GOT3 (cell line): ENCODE measurements at places on chromosomes 7 and 10.

GRCh38 chr7:139886206-139886605 lies 57.1 kb downstream of the TBXAS1 start:
- no peak for DNase-seq

- no peak for DNase-seq
Observed at GRCh38 chr7:6266699-6267098, 5.7 kb downstream of the CYTH3 start.

DNA sequence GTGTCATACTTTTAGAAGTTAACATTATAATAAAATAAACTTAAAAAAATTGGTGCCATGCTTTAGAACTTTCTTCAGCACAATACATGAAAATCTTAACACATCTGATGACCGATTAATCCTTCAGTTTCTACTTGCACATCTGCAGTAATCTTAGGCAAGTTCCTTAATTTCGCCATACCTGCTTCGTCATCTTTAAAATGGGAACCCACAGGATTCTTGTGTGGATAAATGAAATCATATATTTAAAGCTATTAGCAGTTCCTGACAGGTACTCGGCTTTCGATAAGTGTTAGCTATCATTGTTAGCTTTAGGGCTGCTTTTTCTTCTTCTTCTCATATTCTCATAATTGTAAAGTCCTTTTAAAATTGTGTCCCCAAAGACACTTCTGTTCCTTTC lies 907 bp upstream of the VPS50 start:
- no peak for DNase-seq

GRCh38 chr10:131738396-131738735 lies 162.4 kb upstream of the PPP2R2D start:
- no peak for DNase-seq

DNA sequence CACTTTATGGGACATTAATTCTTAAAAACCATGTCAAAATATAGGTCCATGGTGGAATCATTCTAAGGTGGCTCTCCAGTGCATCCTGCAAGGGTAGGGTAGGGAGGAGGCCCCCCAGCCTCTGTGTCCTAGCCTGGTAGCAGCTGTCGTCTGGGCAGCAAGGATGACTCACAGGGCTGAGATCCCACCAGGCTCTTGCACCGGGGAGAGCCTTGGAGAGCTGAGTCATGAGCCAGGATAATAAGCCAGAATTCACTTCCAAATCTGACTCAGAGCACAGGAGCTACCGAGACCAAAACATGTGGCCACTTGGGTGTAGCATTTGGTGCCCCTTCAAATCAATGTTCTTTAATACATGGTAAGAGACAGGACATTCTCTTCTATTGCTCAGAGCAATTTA lies 298.5 kb downstream of the NEBL start:
- no peak for DNase-seq

DNA sequence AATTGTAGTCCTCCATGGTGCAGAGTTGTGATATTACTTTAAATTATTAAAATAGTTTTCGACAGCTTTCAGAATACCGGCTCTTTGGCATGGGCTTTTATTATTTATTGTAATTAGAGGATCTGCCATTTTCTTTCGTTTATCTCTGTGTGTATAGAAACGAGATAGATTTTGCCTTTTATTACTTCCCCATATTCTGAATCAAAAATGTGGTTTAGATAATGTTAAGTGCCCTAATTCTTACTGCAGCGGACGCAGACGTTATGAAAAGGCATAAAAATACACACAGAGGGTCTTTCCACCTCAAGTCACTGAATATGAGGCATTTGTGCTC lies 1.9 kb upstream of the ARID5B start:
- no peak for DNase-seq

DNA sequence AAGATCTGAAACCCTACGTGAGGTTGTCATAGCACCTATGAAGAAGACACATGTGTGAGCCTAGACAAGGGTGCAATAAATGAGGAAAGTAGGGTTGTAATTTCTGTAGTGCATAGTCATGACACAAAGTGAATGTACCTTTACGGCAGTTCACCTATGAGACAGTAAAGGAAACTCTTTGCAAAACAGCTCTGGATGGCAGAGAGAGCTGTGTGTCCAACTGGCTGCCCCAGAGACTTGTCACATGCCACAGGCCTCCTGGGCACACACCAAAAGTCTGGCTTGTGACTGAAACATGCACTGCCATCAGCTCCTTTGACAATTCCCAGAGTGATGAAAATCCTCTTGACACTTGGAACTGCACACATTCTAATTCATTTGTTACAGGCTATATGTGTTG lies 90.7 kb upstream of the NAMPT start:
- no peak for DNase-seq

- DNase-seq = no peak
Observed at GRCh38 chr7:93203496-93203895, 22.8 kb downstream of the HEPACAM2 start.

DNA sequence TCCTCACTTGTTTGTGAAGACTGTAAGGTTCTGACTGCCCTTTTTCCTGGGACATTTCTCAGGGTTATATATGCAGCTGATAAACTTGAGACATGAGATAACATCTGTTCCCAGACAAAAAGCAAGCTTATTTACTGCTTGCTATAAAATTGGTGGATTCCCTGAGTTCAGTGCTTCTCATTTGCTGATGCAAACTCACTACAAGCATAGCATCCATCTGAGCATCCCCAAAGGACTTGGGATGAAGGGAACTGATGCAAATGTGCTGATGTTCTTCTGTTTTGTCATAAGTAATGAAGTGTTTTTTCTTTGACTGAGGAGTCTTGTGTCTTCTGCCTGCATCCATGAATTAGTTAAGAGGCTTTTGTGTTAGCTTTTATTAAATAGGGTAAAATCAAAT lies 183.2 kb downstream of the ADK start:
- no peak for DNase-seq

- DNase-seq = no peak
Observed at GRCh38 chr7:128777156-128778123, 1.8 kb upstream of the OPN1SW start.

GRCh38 chr10:111698711-111699110 lies 484.9 kb downstream of the GPAM start:
- no peak for DNase-seq

DNA sequence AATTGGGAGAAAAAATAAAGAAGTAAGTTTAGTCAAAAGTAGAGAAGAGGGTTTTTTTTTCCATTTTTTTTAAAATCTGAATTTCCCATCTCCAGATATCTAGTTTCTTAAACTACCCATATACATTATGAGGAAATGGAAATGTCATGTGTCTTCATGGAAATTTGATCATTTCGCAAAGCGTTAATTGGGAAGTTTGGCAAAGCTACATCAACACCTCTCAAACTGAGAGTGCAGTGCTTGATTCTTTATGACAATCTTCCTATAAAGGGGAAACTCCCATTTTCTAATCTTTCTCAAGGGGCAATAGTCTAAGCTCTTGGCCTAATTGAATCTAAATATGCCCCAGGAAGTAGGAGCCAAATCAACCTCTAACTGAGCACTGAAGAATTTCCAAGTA lies 110.4 kb upstream of the INHBA start:
- DNase-seq = no peak

GRCh38 chr7:151764056-151764920 lies 112.6 kb downstream of the PRKAG2 start:
- DNase-seq = no peak

DNA sequence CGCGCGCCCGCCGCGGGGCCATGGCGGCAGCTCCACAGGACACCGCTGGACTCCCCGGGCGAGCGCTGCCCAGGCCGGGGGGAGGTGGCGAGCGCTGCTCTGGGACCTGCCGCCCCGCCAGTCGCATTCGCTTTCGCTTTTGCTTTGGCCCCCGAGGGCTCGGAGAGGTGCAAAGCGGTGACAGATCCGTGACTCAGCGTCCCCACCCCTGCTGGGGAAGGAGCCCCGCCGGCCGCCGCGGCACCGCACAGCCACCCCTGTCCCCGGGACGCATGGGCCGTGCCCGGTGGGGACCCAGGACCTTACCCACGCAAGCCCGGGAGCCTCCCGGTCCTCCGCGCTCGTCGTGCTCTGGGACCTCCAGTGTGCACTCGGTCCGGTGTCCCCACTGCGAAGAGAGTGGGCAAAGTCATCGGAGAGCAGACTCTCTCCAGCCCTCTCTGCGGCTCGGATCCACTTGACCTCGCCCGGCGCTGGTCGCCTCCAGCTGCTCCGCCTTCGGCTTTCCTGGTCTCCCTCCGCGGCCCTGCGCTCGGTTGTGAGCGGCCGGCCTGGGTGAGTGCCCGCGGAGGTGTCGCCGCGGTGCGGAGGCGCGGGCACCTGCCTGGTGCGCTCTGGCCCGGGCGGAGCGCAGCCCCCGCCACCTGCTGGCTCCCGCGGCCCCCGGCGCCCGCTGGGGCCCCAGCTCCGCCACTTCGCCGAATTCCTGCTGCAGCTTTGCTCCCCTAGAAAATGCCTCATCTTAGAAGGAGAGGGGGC lies at the start of gene IL15RA:
Gene IL15RA, minus strand, starts transcription at position 73 of the 759 bp plus-strand sequence. Its CDS starts 51 bp downstream, at position 22.
- DNase-seq = peak; percentile 32

GRCh38 chr7:108222236-108222892 lies 92.2 kb upstream of the LAMB4 start:
- no peak for DNase-seq

DNA sequence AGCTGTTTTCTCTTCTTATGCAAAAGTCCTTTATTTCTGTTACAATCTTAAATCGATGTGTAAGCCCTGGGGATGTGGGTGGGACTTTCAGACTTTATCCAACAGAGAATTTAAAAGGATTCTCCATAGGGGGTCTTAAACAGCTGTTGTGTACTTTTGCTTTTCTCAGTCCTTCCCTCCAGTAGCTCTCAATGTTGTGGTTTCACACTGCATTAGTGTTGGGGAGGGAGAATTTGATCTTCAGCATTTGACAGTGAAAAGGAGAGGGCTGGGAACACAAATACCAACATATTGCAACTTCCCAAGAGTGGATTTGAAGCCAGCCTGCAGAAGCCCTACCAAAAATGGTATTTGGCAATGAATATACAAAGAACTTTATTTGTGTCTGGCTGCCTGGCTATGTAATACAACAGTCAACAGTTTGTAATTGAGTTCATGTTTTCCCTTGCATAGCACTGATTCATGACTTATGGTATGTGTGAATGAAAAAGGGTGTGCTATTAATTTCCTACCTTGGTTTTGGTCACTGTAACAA lies 80.1 kb upstream of the CAPZA2 start:
- no peak for DNase-seq

DNA sequence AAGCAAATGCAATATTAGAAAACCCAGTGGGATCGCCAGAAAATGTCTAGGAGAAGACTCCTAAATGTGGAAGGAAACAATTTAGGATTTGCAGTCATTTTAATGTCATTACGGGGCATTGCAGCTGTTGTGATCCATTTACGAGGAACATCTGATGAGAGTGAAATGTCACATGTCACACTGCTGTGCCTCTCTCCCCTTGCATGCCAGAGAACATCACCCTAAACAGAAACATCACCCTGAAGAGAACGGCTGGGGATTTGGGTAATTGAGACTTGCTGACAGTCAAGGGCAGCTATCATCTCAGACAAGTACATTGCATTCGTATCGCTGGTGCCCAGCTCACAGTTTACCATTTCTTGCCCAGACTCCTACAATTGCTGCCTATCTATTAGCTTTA lies 785.7 kb upstream of the POM121L12 start:
- no peak for DNase-seq

- DNase-seq = no peak
Observed at GRCh38 chr10:125441151-125441550, 241.8 kb downstream of the TEX36 start.

GRCh38 chr10:44958898-44959246 lies 730 bp upstream of the RASSF4 start:
- DNase-seq = no peak

DNA sequence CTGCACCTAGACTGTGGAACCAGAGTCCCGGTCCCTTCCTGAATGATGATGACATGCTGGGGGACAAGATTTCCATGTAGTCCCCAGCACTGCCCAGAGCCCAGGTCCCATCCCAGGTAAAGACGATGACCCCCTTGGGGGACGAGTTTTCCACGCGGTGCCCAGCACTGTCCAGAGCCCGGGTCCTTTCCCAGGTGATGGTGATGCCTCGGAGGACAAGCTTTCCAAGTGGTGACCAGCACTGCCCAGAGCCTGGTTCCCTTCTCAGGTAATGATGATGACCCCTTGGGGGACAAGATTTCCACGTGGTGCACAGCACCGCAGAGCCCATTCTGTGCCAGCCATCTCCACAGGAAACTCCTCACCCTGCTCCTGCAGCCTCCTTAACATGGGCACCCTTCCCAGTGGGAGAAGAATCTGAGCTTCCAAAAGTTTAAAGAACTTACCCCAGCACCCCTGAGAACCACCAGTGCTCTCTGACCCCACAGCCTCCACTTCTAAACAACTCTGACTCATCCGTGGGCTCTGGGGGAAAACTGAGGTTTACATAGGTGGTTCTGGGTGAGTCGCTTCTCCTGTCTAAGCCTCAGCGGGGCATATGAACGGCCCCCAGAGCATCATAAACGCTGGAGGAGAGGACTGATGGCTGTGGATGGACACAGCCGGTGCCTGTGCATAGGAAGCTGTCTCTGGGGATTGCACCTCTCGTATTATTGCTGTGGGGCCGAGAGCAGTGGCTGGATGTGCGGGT lies 233.2 kb downstream of the TCERG1L start:
- no peak for DNase-seq

DNA sequence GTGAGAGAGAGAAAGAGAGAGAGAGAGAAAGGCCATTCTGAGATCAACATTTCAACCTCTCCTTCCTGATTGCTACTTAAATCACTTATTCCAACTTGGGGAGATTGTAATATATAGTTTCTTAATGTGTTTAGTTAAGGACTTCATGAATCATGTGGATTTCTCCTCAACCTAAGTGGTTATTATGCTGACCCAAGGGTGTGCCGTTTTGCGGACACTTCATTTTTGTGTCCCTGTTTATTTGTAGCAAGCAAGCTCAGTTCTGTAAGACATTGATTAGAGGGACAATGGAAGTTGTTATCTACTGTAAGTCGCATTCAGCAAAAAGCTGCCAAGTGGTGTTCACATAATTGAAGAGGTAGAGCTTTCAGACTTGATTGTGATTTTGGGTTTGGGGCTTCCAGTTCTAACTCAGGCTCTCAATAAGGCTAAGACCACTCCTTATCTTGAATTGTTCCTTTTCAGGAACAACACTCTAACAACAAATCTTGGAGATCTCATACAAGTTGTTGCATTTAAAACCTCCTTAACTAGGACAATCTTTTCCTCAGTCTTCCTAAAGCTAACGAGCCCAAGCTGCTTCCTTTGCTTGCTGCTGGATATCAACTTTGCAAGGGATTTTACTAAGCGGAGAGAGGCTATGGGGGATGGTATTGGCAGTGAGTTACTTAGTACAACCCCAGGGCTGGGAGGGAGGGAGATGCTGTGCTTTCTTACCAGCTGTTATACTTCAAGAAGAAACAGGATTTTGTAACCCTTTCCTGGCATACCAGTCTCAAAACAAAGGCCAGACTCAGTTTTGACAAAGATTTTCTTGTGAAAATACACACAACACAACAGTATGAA lies 19.8 kb upstream of the COL1A2 start:
- no peak for DNase-seq

- no peak for DNase-seq
Observed at GRCh38 chr7:1989049-1989860, 243.5 kb downstream of the MAD1L1 start.

- no peak for DNase-seq
Observed at GRCh38 chr10:101875068-101875688, 31.6 kb upstream of the KCNIP2 start.
